Lung (tissue), 17 donors: ENCODE measurements at places on chromosomes 2 and 18. TPM values are rescaled to one million over a fixed set of nuclear protein-coding genes. Genes with fewer than 3 reads are reported as not detected.
A peak's percentile ranks its signal among the peaks of the same experiment; 100 is the strongest.

GRCh38 chr2:202154613-202155012 is 81.6 kb downstream of the KIAA2012 start:
- no peak overlapping the region for H3K4me3 ChIP-seq
- H3K27ac ChIP-seq = no peak overlapping the region
- DNase-seq = no peak
- no peaks in the 10 kb centered on the region for H3K36me3 ChIP-seq

DNA sequence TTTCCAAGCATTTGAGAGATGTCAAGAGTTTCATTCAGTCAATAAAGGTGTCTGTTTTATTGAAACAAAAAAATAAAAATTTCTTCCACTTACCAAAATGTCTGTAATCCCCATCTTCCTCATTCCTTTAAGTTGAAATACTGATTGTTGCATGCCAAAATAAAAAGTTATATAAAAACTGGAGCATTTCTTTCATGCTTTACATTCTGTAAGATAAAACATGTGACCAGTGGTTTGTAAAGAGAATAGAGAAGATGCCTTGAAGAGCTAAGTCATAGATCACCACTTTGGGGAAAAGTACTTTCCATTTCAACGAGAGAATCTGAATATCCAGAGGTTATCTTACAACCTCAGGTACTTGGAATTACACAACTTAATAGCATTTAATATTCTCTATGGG is 35.9 kb upstream of the MYO1B start:
- peaks cover 2% of the 10 kb centered on the region for H3K36me3 ChIP-seq
- no peak for DNase-seq
- H3K27ac ChIP-seq = no peak overlapping the region
- H3K27me3 ChIP-seq = no peaks in the 10 kb centered on the region
- H3K4me3 ChIP-seq = no peak overlapping the region

DNA sequence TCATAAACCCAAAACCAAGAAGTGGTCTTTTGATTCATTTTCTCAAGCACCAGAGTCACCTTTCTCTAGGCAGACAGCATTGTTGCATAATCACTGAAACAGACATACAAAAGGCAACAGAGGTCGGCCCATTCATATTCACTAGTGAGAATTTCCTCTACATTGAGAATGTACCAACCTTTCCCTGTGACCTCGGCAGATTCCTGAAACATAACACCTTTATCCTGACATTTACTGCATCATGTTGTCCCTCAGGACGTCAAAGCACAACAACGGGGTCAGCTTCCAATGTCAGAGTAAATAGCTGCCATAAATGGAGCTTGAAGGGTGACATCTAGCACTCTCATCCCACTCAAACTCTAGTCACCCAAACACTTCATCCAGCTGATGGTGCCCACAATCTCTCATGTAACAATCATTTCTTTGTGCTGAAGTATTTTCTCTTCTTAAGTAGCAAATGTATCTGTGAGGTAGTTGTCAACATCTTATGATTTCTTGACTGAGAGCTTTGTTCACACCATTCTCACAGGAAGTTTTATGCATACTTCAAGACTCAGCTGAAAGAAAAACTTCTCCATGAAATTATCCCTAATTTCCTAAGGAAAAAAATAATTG is 802.6 kb upstream of the CHAC2 start:
- H3K4me3 ChIP-seq = no peak overlapping the region
- no peak for DNase-seq
- H3K4me1 ChIP-seq = no peaks in the 10 kb centered on the region
- H3K27me3 ChIP-seq = no peaks in the 10 kb centered on the region
- H3K27ac ChIP-seq = no peak overlapping the region

DNA sequence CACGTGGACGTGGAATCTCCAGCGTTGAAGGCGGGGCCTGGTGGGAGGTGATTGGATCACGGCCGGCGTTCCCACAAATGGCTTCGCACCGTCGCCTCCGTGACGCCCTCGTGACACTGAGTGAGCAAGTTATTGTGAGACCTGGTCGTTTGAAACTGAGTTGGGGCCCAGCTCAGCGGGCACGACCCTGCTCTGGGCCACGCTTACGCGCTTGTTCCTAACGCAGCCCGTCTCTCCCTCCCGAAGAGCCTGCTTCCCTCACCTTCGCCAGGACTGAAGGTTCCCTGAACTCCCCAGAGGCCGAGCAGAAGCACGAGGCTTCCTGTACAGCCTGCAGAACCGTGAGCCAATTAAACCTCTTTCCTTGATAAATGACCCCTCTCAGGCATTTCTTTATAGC is 121.8 kb downstream of the RTP5 start:
- no peak overlapping the region for H3K27ac ChIP-seq
- no peaks in the 10 kb centered on the region for H3K36me3 ChIP-seq
- no peak for DNase-seq
- no peaks in the 10 kb centered on the region for H3K27me3 ChIP-seq
- no peaks in the 10 kb centered on the region for H3K4me1 ChIP-seq

GRCh38 chr2:226691255-226691654 is 108.4 kb downstream of the IRS1 start:
- H3K36me3 ChIP-seq = no peaks in the 10 kb centered on the region
- H3K4me3 ChIP-seq = no peak overlapping the region
- H3K27me3 ChIP-seq = no peaks in the 10 kb centered on the region
- no peak for DNase-seq
- H3K4me1 ChIP-seq = peaks cover 39% of the 10 kb centered on the region

- H3K4me3 ChIP-seq = no peak overlapping the region
- no peaks in the 10 kb centered on the region for H3K36me3 ChIP-seq
- no peaks in the 10 kb centered on the region for H3K27me3 ChIP-seq
- no peaks in the 10 kb centered on the region for H3K4me1 ChIP-seq
- DNase-seq = no peak
Measured at GRCh38 chr2:187266147-187266546, 181.9 kb downstream of the CALCRL start.

DNA sequence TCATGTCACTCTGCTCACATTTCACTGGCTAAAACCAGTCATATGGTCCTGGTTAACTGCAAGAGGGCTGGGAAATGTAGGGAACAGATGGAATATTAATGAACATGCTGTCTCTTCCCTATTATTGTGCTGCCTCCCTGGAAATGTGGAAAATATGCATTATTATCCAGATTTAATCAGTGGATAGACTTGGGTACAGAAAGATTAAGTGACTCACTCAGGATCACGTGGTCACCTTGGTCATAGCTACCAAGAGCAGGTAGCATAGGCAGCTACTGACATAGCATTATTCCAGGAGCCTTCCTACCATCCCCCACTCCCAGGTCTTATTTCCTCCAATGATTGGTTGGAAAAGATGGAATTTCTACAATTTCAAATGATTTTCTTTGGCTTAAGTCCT is 141.1 kb downstream of the HRH4 start:
- H3K27ac ChIP-seq = no peak overlapping the region
- no peaks in the 10 kb centered on the region for H3K4me1 ChIP-seq
- no peak for DNase-seq
- no peaks in the 10 kb centered on the region for H3K27me3 ChIP-seq
- no peaks in the 10 kb centered on the region for H3K36me3 ChIP-seq
- no peak overlapping the region for H3K4me3 ChIP-seq

- no peak for DNase-seq
- H3K4me1 ChIP-seq = no peaks in the 10 kb centered on the region
- no peaks in the 10 kb centered on the region for H3K27me3 ChIP-seq
- no peak overlapping the region for H3K4me3 ChIP-seq
- H3K36me3 ChIP-seq = no peaks in the 10 kb centered on the region
Measured at GRCh38 chr2:17557596-17557995, 17.1 kb downstream of the VSNL1 start.

DNA sequence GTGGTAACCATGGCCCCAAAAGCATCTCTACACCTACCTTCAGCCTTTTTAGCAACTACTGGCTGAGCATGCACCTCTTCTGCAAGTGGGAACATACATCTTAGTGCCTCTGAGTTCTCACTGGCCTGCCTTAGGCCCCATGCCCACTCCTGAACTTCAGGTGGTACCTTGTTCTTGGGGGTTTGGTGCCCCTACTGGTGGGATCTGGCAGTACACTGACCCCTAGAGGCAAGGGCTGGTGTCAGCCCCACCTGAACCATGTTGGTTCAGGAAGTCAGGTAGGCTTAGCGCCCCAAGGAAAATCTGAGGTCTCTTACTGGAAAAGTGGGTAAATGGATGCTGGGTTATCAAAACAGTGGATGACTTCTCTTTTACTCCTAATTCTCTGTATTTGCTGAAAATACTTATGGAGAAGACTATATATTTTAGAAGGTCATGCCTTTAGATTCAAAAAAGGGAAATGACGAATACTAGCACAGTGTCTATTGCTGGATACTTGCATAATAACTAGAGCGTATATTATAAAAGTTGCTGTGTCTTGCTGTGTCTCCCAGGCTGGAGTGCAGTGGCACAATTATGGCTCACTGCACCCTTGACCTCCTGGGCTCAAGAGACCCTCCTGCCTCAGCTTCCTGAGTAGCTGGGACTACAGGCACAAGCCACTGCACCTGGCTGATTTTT is 84.6 kb downstream of the RAB31 start:
- H3K4me3 ChIP-seq = no peak overlapping the region
- no peaks in the 10 kb centered on the region for H3K27me3 ChIP-seq
- DNase-seq = no peak
- H3K36me3 ChIP-seq = no peaks in the 10 kb centered on the region
- no peaks in the 10 kb centered on the region for H3K4me1 ChIP-seq

- DNase-seq = no peak
- H3K4me3 ChIP-seq = no peak overlapping the region
- no peaks in the 10 kb centered on the region for H3K36me3 ChIP-seq
- no peaks in the 10 kb centered on the region for H3K27me3 ChIP-seq
Measured at GRCh38 chr18:49573835-49574234, 12.0 kb downstream of the LIPG start.

RAB6C gene
- total RNA-seq = not detected

CCDC74B gene
- total RNA-seq = 14.7 TPM

DNA sequence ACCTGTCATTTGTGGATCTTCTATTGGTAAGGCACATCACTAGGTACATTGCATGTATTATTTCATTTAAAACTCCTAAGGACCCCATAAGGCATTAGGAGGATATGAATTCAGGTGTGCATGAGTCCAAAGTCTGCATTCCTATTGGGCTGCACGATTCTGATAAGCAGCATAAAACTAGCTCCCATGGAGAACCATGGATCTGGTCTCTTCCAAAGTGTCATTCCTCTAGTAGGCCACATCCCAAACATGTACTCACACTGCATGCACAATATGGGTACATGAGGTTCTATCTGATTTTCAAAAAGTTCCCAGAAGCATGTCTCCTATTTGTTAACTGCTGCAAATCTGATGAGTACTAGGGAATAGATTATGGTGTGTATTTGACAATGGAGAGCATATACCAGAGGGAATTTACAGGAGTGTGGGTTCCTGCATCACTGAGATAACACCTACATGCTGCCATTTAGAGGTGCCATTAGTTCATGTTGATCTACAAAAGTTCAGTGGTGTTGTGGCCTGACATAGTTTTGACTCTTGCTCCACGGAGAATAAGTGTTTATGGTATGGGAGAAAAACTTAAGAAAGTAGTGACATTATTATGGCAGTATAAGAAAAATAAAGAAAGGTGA is 11.3 kb downstream of the CYTIP start:
- H3K4me3 ChIP-seq = no peak overlapping the region
- no peak overlapping the region for H3K27ac ChIP-seq
- DNase-seq = no peak
- no peaks in the 10 kb centered on the region for H3K27me3 ChIP-seq
- peaks cover 9% of the 10 kb centered on the region for H3K4me1 ChIP-seq

EVX2 gene
- total RNA-seq = not detected

C2orf69 gene
- 11.1 TPM for total RNA-seq

POTEI gene
- total RNA-seq = 4.0 TPM

- H3K4me3 ChIP-seq = no peak overlapping the region
- no peaks in the 10 kb centered on the region for H3K4me1 ChIP-seq
- no peak for DNase-seq
Measured at GRCh38 chr2:233338812-233339368, 15.4 kb upstream of the DGKD start.

PRKAG3 gene
- total RNA-seq = not detected

DNA sequence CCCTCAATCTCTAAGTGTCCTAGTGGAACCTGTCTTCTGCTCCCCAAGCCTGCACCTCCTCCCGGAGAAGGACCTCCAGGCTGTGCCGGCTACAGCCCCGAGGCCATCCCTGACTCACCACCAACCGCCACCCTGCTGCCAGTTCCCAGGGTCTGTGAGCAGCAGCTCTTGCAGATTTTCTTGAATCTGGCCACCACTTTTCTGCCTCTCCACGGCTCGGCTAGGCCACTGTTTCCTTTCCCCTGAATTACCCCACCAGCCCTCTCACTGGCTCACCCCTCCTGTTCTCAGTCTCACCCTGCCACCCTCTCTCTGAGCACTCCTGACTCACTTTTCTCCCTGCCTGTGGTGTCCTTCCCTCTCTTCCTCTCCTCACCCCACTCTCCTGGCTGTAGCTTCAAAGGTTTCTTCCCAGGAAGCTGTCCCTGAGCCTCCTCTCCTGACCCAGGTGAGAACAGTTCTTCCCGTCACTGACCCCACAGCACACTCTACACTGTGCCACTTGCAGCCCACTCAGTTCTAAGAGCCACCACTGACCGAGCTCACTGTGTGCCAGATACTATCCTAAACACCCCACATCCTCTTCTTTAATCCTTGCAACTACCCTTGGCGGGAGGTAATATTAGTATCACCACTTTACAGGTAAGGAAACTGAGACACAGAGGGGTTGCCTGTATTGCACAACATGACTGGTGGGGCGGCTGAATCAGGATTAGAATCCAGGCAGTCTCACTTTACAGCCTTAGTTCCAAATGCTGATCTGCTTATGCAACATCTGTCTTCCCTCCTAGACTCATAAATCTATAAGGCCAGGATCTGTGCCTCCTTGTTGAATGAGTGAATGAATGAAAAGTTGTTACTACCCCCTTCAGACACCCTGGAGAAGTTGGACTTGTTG is 111.6 kb downstream of the SMAD7 start:
- no peak for DNase-seq
- peaks cover 41% of the 10 kb centered on the region for H3K4me1 ChIP-seq
- no peaks in the 10 kb centered on the region for H3K36me3 ChIP-seq
- H3K27me3 ChIP-seq = no peaks in the 10 kb centered on the region
- peak overlapping the region; percentile 51 for H3K27ac ChIP-seq
- no peak overlapping the region for H3K4me3 ChIP-seq

- no peak overlapping the region for H3K27ac ChIP-seq
- H3K36me3 ChIP-seq = no peaks in the 10 kb centered on the region
- no peak for DNase-seq
- no peaks in the 10 kb centered on the region for H3K27me3 ChIP-seq
- H3K4me3 ChIP-seq = no peak overlapping the region
Measured at GRCh38 chr2:148813603-148814065, 61.4 kb upstream of the KIF5C start.

DNA sequence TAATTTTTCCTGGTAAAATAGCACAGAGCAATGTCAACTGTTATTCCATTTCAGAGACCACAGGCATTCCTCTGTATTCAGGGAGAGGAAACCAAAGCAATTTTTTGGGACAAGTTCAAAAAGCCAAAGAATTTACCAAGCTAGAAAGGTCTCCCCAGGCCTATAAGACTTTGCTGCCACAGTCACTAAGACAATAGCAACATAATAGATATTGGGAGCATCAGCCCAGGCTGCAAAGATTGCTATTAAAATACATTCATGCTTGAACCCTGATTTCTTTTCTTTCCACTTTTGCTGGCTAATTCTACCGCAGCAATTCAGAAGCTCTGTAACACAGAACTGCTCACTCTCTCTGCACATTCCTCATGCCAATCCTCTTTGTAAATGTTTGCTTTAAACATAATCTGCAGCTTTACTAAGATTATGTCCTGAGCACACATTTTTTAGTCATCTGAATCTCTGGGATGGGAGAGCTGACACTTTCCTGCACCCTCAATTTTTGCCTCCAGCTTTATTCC is 76.3 kb downstream of the CLHC1 start:
- H3K27me3 ChIP-seq = no peaks in the 10 kb centered on the region
- H3K4me1 ChIP-seq = peaks cover 3% of the 10 kb centered on the region
- no peak for DNase-seq
- no peak overlapping the region for H3K4me3 ChIP-seq
- H3K27ac ChIP-seq = no peak overlapping the region
